Memory B cell (primary cell): ENCODE measurements at places on chromosomes 1 and 21.
A peak's percentile ranks its signal among the peaks of the same experiment; 100 is the strongest.

GRCh38 chr1:55043011-55043410 is 3.7 kb downstream of the PCSK9 start:
- DNase-seq: no peak

DNA sequence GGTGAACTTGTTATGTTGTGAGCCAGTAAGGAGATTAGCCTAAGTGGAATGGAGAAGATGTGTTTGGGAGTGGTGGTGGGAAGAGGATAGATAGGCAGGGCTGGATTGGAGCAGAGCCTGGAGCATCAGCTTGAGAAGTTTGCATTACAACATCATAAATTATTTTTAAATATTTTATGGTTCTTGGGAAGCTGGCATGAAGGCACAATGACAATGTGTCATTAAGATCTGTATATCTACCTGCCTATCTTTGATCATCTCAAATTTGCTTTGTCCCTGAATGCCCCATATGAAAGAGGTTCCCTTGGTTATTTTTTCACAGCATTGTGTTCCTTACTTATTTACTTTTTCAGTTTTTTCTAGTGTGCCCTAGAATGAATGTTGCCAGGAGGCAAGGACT is 32.3 kb downstream of the HRNR start:
- no peak for DNase-seq

DNA sequence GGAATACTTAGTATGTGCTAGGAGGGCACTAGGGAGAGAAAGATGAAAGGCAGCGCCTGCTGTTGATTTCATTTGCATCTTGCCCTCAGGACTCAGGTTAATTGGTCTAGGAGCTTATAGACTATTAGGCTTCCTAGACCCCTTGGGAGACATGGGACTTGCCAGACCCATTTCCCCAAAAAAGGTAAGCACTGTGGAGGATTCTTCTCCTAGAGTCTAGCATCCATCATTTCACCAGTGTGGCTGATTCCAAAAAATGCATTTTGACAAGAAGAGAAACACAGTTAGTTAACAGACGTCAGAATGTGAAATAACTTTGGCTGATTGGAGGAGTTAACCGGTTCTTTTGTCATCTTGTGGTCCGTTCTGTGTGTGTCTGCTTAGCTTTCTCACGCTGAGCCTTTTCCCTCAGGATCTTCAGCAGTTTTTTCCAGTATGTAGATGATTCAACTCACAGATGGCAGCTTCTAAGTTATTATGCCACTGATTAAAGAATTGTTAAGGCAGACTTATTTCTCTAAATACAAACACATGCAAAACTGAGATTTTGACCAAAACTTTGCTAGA is 108.8 kb downstream of the KIF26B start:
- no peak for DNase-seq

- DNase-seq: no peak
These were observed 3.2 kb downstream of the UHMK1 start for GRCh38 chr1:162500805-162501204.

GRCh38 chr1:182839209-182840066 is at the start of gene DHX9:
DHX9 (plus strand) TSS chr1:182839347; CDS start chr1:182842567, 3,220 bp downstream.
- peak; percentile 100 for DNase-seq

DNA sequence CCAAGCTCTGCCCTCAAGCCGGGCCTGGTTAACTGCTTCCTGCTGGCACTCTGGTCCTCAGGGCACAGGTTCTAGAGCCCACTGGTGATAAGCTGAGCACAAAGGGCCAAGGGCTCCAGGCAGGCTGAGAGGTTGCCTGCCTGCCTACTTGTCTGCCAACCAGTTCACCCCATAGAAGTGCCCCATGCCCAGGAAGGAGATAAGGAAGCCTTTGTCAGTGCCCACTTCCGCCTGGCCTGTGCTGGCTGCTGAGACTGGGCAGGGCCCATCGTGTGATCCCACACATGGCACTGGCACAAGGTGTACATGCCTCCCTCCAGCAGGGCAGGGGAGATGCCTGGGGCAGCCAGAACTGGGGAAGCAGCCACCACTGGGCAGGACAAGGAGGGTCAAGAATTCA is 24.1 kb downstream of the SLC9A1 start:
- DNase-seq: no peak

- no peak for DNase-seq
These were observed 97.1 kb downstream of the ARHGEF10L start for GRCh38 chr1:17636612-17637011.

DNA sequence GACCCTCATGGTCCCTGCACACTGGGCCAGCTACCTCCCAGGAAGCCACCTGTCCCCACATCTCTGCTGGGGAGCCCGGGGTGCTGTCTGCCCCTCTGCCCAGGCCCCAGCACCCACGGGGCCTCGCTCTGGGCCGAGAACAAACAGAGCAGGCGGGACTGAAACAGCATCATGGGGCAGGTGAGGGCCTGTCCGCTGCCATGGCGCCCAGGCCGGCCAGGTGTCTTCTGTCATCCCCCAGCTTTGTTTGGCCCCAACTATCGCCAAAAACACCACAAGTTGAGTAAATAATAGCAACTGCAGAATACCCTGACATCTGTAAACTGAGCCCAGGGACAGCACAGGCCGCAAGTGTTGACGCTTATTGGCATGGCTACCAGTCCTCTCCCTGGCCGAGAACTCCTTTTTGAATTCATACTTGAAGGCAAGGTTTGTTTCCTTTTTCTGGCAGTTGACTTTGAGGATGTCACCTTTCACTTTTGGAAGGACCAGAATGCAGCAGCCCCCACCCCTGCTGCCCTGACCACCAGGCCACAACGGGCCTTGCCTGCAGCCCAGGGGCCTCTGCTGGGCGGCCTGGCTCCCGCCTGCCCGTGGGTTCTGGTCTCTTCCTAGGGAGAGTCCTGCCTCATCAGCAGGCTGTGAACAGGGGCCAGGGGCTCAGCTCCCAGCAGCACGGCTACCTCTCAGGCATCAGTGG is 152.7 kb downstream of the CASZ1 start:
- DNase-seq: no peak

GRCh38 chr1:43466403-43466802 is 12.7 kb upstream of the HYI start:
- no peak for DNase-seq
